ENCODE measurements at places on chromosomes 1 and 21. TPM values are rescaled to one million over a fixed set of nuclear protein-coding genes. Genes with fewer than 3 reads are reported as not detected.
A peak's percentile ranks its signal among the peaks of the same experiment; 100 is the strongest.

DNA sequence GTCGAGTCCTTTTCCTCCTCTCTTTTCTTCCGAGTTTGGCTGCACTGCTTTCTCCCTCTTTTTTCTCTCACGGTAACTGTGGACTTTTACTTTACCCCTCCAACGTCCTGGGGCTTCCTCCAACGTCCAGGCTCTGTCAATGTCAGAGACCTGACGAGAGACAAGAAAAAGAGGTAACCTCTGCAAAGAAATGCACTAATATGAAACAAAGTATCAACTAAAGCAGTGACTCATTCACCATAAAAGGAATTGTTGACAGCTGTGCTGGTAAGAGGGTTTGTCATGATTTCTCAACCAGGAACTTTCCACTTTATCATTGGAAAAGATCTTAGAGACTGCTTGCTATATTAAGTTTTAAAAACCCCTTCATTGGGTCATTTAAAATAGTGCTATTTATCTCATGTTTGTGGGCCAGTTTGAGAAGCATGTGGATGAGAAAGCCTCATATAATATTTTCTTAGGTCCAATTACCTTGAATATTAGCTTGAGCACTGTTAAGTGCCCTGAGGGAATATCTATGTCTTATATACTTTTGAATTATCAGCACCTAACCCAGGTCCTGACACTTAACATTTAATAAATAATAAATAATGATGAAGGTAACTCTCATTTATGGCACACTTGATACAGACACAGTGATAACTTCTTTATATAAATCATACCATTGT, at the start of gene GBP2:
Gene GBP2, minus strand, starts transcription at position 202 of the 668 bp plus-strand sequence. CDS start 4,148 bp downstream, outside the sequence.
- H3K27ac ChIP-seq: peak within 1 kb of the TSS; percentile 84
- no peaks in the 10 kb centered on the region for H3K27me3 ChIP-seq
- peaks cover under 1% of the 10 kb centered on the region for H3K36me3 ChIP-seq
- H3K4me1 ChIP-seq: peaks cover 63% of the 10 kb centered on the region
- peak within 1 kb of the TSS; percentile 59 for H3K4me3 ChIP-seq

DNA sequence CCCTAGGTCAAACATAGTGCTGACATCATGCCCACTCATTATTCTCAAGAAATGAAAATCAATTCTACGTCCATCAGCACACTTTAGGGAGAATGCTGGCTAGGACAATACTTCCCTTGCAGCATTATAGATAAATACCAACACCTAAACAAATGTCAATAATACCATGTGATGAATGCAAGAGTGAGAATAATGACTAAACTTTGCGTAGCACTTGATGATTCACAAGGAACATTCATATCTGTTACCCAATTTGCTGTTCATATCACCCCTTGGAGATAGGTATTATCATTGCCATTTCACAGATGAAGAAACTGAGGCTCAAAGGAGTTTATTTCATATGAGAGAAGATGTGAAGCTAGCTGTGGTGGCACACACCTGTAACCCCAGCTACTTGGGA, 24.8 kb upstream of the EPS15 start:
- no peak overlapping the region for H3K4me3 ChIP-seq
- no peak overlapping the region for H3K27ac ChIP-seq

- no peak overlapping the region for H3K4me3 ChIP-seq
- H3K4me1 ChIP-seq: peaks cover 7% of the 10 kb centered on the region
- no peak for DNase-seq
- H3K27me3 ChIP-seq: no peaks in the 10 kb centered on the region
Observed at GRCh38 chr1:44471911-44472453, 66.9 kb downstream of the RNF220 start.

DNA sequence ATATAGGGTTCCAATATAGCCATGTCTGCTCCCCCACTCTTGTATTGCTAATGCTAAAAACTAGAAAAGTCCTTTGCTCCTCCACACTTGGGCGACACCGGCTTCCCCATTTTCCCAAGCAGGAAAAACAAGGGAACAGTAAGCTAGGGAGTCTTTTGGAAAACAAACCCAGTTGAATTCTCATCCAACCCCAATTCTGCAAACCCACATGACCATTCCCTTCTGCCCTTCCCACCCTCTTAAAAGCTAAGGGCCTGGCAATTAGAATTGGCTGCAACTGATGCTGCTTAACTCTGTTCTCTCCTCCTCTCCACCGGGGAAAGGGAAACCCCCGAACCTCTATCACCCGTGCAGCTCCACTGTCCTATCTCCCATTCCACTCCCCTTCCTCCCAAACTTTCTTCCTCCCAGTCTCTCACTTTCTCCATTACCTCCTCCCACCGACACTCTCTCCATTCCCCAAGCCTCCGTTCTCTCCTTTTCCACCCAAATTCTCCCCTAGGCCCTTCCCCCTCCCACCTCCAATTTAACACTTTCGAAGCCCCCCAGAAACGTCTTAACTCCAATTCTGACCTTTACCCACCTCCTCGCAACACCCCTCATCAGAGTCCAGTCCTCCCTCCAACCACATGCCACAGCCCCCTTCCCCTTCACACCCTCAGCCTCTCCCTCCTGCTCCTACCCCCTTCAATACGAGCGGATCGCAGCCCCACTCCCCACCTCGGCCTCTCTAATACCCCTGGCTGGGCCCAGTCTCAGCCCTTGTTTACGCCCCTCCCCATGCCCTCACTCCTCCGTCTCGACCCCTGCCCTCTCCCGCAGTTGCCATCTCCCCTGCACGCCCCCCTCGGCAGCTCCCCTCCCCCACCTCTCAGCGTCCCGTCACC, 701 bp downstream of the DEDD start:
- peaks cover 35% of the 10 kb centered on the region for H3K36me3 ChIP-seq
- no peaks in the 10 kb centered on the region for H3K27me3 ChIP-seq
- DNase-seq: no peak
- H3K4me3 ChIP-seq: peak overlapping the region; percentile 83
- H3K27ac ChIP-seq: peak overlapping the region; percentile 91

DNA sequence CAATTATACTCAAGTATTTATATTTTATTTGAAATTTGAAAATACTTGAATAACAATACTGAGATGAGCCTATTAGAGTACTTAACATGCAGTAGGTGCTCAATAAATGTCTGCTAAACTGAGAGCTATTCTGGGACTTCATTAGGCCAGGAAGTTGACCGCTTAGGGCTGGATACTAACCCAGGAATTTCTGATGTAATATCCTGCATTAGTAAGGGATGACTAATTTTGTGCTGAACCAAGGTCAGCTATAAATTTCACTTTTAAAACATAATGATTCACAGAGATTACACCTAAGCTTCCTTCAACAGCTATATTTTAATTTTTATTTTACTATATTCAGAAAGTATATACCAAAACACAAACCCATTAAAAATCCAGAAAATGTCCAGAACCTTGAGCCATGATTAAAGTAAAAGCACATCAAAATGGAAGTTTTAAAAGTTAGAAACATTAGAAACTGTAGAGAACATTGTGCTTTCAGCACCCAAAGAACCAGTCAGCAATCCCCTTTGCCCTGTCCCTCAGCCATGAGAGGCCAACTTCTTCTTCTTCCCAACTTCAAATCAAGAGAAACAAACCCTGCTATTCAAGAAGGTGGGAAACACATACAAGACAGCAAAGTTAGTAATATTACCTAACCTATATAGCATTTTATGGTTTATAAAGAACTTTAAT, 35.4 kb downstream of the WNT2B start:
- H3K36me3 ChIP-seq: peaks cover 36% of the 10 kb centered on the region
- peaks cover 5% of the 10 kb centered on the region for H3K4me1 ChIP-seq
- no peak for DNase-seq
- H3K27ac ChIP-seq: no peak overlapping the region
- no peaks in the 10 kb centered on the region for H3K27me3 ChIP-seq

- H3K36me3 ChIP-seq: no peaks in the 10 kb centered on the region
- peak; percentile 62 for DNase-seq
- no peaks in the 10 kb centered on the region for H3K27me3 ChIP-seq
- H3K27ac ChIP-seq: peak overlapping the region; percentile 29
- H3K4me1 ChIP-seq: no peaks in the 10 kb centered on the region
- H3K4me3 ChIP-seq: no peak overlapping the region
Observed at GRCh38 chr1:2352897-2353550, 38.3 kb downstream of the MORN1 start.

GRCh38 chr1:171742577-171742922, 685 bp upstream of the VAMP4 start:
- H3K4me1 ChIP-seq: peaks cover 16% of the 10 kb centered on the region
- H3K27ac ChIP-seq: peak overlapping the region; percentile 91

GRCh38 chr1:118716775-118717174, 271.4 kb downstream of the TBX15 start:
- H3K27me3 ChIP-seq: no peaks in the 10 kb centered on the region
- H3K36me3 ChIP-seq: no peaks in the 10 kb centered on the region
- no peak overlapping the region for H3K27ac ChIP-seq
- no peaks in the 10 kb centered on the region for H3K4me1 ChIP-seq

GRCh38 chr21:31332525-31332924, 11.5 kb downstream of the TIAM1 start:
- H3K27ac ChIP-seq: no peak overlapping the region
- H3K27me3 ChIP-seq: no peaks in the 10 kb centered on the region
- H3K36me3 ChIP-seq: no peaks in the 10 kb centered on the region
- no peak for DNase-seq
- H3K4me3 ChIP-seq: no peak overlapping the region
- H3K4me1 ChIP-seq: no peaks in the 10 kb centered on the region

DNA sequence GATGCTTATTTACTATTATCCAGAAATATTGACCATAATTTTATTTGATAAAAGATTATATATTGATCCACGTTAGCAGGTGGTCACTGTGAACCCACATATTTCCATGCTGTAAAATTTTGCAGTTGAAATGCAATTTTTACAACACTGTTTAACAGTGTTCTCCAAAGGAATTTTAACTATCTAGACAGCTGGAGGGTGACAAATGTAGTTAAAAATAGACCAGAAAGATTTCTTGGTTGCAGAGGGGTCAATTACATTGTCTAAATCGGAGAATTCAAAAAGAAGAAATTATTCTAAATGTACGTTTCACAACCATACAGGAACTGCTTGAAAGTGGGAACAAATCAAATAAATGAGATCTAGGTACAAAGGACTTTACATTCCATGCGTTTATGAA, 625.2 kb upstream of the NCAM2 start:
- no peak overlapping the region for H3K4me3 ChIP-seq
- H3K27ac ChIP-seq: no peak overlapping the region
- H3K4me1 ChIP-seq: no peaks in the 10 kb centered on the region
- DNase-seq: no peak
- H3K27me3 ChIP-seq: no peaks in the 10 kb centered on the region

Gene HCN3
- 5.5 TPM for total RNA-seq

Gene MINDY1
- total RNA-seq: 51.8 TPM

Gene BCL10
- total RNA-seq: 8.0 TPM

Measured in sigmoid colon (tissue), 7 donors.